Aorta (tissue), 5 donors: ENCODE measurements at places on chromosomes 7 and 10. TPM values are rescaled to one million over a fixed set of nuclear protein-coding genes. Genes with fewer than 3 reads are reported as not detected.

Gene GPR26
- total RNA-seq: not detected

GRCh38 chr7:71710442-71710841 lies 578.5 kb downstream of the GALNT17 start:
- DNase-seq: no peak

DNA sequence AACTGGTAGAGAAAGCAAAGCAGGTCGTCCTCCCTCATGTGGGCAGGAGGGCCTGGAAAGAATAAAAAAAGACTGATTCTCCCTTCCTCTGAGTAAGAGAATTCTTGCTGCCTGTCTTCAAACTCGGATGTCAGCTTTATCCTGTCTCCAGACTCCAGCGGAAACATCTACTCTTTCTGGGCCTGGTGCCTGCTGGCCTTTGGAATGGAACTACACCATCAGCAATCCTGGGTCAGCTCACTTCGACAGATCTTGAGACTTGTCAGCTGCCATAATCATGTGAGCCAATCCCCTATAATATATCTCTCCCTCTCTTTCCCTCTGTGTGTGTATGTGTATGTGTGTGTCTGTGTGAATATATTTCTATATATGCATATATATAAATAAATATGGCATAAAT lies 411.0 kb upstream of the DPP6 start:
- DNase-seq: no peak

DNA sequence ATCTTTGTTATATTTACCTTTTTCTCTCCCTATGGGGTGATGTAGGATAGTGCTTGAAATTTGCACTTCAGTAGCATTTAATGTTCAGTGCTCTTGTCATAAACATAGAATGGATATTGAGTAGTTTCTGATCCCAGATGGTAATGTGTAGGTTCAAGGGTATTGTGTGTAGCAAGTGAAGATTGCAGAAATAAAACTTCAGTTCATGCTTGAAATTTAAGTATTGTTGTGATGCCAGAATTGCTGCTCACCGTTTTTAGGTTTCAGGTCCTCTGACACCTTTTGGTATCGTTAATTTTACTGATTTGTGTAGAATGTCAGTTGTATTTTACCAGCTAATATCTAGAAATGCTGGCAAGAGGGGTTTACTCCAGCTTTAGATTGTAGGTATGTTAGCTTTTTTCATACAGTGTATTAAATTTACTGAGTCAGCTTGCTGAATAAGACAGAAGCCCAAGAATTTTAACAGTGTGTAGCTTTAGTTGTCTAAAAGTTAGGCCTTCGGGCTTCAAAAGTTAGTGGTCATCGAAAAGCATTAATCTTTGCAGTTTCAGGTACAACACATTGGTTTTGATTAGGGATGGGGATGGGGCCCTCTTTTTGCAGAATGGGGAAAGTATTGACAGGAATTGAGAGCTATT lies 1.9 kb downstream of the PTEN start:
- DNase-seq: no peak

- DNase-seq: no peak
Measured at GRCh38 chr10:61051344-61051743, 107.4 kb upstream of the RHOBTB1 start.
